ENCODE measurements at places on chromosomes 13 and 19.
A peak's percentile ranks its signal among the peaks of the same experiment; 100 is the strongest.

- DNase-seq = peak; percentile 51
Measured at GRCh38 chr13:91557328-91558090, 159.1 kb downstream of the GPC5 start.

- peak; percentile 49 for DNase-seq
Measured at GRCh38 chr13:29162638-29163235, 342.6 kb downstream of the MTUS2 start.

- peak; percentile 35 for DNase-seq
Measured at GRCh38 chr13:107867701-107868661, 347.4 kb downstream of the LIG4 start.

GRCh38 chr19:17404621-17405249 is 695 bp downstream of the BST2 start:
- no peak for DNase-seq

GRCh38 chr13:44276061-44276460 is 97.6 kb upstream of the SERP2 start:
- DNase-seq = no peak

DNA sequence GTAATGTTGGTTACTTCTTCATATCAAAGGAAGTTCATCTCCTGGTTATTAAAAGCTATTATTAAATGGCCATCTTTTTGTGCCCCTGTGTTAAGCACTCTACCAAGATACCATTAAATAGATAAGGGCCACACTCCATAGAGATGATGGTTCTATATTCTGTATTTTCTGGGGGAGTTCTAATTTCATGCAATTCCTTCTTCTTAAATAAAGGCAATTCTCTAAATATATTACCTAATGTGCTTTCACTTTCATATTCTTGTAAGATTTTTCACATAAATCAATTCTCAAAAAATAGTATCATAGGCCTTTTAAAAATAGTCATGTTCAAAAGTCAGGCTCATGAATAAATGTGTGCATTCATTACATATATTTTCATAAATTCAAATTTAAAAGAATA is 47.0 kb upstream of the USPL1 start:
- no peak for DNase-seq

DNA sequence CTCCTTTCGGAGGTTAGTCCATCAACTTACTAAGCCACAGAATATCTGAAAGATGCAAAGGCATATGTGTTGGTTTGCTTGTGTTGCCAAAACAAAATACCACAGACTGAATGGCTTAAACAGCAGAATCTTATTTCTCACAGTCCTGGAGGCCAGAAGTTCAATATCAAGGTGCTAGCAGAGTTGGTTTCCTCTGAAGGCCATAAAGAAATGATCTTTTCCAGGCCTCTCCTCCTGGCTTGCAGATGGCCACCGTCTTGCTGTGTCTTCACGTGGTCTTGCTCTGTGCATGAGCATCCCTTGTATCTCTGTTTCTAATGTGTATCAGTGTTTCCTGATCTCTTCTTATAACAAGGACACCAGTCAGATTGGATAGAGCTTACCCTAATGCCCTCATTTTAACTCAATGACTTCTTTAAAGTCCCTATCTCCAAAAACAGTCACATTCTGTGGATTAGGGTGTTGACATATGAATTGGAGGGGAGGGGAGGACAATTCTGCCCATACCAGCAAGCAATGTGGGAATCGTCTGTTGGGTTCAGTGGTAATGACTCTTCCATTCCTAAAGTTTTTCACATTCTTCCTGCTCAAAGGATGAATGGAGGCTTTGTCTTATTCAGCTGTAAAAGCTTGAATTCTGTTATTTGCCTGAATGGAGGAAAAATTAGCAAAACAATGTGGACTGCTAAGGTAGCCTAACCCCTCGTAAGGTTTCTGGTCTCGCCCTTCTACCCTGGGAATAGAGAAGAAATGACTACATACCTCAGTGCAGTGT is 715.7 kb downstream of the DIAPH3 start:
- peak; percentile 75 for DNase-seq

DNA sequence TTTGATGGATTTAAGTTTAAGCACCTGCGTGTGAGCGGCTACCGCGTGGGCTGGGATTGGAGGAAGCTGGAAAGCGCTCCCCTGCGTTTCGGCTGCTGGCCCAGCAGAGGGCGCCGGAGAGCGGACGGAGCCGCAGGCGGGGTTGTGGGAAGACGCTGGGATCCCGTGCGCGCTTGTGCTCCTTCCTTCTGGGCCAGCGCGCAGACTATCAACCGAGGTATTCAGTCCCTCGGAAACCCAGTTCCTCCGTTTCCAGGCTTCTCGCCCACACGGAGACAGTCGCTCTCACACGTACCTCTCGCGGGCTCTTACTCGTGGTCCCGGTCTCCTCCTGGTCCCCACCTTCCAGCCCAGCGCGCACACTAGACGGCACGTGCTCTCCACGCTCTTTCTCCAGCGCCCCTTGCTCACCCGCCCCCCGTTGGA is 28.8 kb downstream of the EPN1 start:
- DNase-seq = no peak

DNA sequence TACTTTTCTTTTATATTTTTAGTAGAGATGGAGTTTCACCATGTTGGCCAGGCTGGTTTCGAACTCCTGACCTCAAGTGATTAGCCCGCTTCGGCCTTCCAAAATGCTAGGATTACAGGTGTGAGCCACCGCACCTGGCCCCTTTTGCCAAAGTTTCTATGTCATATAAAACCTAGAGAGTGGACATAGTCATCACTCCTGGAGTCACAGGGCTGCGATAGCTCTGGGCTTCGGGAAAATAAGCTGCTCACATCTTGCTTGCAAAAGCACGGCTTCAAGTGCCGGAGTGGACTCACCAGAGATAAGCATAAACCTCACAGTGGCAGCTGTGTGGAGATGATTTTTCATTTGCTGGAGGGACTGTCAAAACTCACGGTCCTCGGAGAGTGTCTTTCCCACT is 171.2 kb downstream of the TEX29 start:
- no peak for DNase-seq

- DNase-seq = peak; percentile 9
Measured at GRCh38 chr13:72505376-72505775, 222.1 kb downstream of the MZT1 start.

DNA sequence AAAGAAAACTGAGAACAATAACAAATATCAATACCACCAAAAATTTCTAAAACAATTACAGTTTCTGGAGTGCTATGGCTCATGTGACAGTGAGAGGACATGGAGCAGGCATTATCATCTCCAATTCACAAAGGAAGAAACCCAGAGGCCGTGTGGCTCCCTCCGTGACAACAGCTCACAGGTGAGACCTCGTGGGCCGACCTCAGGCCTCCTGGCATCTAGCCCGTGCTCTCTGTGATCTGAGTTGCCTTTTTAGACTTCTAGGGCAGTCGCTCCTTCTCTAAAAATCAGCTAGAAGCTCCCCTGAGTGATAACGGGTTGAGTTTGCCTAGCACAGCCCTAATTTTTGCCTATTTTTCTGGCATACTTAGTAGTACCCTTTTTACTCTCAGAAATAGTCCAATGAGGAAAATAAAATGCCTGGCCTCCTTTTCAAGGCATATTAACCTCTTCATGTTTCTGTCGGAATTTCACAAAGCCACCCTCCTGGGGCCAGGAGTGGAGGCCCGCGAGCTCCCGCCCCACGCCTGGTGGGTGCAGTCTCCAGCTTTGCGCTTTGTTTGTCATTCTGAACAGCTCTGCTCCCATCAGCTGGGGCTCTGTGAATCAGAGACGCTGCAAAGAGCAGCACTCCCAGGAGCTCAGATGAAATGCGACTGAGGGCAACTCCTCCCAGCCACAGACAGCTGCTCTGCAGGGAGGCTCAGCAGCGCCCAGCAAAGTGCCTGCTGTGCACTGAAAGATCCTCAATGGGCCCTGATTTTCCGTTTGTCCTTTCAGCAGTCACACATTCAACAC is 292.5 kb downstream of the UQCRFS1 start:
- no peak for DNase-seq

GRCh38 chr13:40143106-40143505 is 487.6 kb downstream of the COG6 start:
- no peak for DNase-seq

DNA sequence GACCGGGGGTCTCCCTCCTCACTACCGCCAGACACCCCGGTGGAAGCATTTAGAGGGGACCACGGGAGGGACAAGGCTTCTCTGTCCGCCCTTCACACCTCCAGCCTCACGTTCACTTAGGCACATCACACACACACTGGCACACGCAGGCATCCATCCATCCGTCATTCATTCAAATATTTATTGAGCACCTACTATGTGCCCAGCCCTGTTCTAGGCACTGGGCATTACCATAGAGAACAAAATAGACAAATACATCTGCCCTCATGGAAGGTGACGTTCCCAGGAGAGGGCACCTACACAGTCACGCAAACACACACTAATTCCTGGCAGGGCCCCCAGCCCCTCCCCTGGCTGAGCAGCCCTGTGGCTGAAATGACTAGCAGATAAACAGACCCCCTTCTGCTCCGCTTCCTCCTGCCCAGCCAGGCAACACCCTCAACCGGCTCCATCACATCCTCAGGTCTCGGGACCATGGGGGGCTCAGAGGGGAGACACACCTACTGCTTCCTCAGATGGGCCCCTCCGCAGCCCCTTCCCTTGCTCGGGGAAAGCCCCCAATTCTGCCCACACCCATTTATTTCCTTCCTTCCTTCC is 3.7 kb upstream of the NOP53 start:
- DNase-seq = no peak

DNA sequence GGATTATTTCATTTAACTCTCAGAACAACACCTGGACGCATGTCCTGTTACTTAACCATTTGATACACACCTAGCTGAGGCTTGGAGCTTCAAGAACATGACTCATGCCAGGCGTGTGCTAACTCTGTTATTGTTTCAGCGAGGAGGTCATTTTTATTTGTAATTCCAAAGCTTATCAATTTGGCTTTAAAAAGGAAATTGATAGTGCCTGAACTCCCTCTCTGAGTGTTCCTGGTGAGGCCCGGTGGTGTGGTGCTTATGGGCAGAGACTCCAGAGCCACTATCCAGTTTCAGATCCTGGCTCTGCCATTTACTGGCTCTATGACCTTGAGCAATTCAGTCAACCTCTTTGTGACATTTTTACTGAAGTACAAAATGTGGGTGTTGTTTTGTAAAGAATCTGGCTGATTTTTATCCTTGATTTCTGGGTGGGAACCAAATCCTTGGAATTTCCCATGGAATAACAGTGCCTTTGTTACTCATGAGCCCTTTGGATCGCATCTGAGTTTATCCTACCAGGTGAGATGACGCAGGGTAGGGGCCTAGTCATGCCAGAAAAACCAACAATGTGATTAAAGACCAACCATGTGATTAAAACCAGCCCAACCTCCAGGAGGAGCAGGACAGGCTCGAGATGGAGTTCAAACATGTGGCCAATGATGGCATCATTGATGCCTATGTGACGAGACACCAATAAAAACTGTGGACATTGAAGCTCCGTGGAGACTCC is 198.8 kb downstream of the MYO16 start:
- no peak for DNase-seq

DNA sequence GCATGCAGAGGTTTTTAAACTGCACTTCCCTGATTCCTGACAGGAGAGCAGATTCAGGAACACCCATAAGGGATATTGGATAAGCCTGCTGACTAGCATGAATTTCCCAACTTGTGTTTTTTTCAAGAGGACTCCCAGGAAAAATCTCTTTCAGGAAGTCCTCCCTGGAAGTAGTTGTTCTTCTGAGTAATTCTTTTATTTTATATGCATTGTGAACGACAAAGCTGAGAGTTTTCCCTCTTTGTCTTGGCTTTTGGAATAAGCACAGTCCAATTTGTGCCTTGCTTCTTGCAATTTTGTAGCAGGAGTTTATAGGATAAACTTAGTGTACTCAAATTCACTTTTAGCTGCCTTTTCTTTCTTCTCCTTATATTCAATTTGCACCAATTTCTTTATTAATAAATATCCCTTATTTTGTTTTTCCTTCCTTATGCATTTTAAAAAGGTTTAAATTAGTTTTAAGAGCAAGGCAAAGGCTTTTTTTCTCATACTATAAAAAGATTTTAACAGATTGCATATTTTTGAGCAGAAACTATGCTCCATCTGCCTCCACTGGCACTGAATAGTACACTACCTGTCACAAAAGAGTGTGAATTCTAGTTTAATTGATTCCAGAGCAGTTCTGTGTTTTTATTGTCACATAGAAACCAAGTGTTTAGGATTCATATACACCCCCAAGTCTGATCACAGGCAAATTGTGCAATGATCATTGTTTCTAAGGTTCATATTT is 543.3 kb upstream of the SPRY2 start:
- no peak for DNase-seq

All from fibroblast of skin of right quadriceps (primary cell).